CD14-positive monocyte (primary cell): ENCODE measurements at places on chromosomes 13 and 19.
A peak's percentile ranks its signal among the peaks of the same experiment; 100 is the strongest.

- no peak for DNase-seq
Measured at GRCh38 chr19:57515255-57515654, 11.9 kb upstream of the ZNF549 start.

DNA sequence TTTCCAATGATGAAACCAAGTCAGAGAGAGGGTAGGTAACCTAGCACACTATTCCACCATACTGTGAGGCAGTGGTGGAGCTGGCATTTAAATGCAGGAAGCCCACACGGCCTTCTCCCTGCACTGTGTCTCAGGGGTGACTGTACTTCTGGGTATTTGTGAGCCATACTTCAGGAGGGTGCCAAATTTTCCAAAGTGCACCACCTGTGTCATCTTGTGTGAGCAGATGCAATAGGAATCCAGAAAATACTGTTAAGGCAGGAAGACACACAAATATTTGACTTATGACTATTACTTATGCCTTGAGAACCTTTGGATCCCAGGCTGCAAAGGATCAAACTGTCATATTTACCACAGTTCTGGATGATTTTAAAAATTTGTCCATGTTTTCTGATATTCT is 17.3 kb downstream of the ZNF229 start:
- DNase-seq: no peak

- DNase-seq: no peak
Measured at GRCh38 chr13:75404726-75405125, 77.2 kb downstream of the TBC1D4 start.

- no peak for DNase-seq
Measured at GRCh38 chr13:19567820-19568534, 6.6 kb upstream of the TPTE2 start.

DNA sequence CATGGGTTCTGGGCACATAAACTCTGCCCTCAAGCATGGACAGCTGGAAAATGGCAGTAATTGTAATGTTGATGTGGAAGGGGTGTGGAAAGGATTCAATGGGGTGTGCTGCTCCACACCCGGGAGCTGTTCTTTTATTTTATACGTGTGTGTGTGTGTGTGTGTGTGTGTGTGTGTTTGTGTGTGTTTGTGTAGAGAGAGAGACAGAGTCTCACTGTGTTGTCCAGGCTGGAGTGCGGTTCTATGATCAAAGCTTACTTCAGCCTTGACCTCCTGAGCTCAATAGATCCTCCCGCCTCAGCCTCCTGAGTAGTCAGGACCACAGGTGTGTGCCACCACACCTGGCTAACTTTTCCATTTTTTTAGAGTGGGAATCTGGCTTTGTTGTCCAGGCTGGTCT is 2.8 kb downstream of the MRPS12 start:
- no peak for DNase-seq

- DNase-seq: peak; percentile 95
Measured at GRCh38 chr19:1069009-1069779, 2.2 kb downstream of the ARHGAP45 start.

DNA sequence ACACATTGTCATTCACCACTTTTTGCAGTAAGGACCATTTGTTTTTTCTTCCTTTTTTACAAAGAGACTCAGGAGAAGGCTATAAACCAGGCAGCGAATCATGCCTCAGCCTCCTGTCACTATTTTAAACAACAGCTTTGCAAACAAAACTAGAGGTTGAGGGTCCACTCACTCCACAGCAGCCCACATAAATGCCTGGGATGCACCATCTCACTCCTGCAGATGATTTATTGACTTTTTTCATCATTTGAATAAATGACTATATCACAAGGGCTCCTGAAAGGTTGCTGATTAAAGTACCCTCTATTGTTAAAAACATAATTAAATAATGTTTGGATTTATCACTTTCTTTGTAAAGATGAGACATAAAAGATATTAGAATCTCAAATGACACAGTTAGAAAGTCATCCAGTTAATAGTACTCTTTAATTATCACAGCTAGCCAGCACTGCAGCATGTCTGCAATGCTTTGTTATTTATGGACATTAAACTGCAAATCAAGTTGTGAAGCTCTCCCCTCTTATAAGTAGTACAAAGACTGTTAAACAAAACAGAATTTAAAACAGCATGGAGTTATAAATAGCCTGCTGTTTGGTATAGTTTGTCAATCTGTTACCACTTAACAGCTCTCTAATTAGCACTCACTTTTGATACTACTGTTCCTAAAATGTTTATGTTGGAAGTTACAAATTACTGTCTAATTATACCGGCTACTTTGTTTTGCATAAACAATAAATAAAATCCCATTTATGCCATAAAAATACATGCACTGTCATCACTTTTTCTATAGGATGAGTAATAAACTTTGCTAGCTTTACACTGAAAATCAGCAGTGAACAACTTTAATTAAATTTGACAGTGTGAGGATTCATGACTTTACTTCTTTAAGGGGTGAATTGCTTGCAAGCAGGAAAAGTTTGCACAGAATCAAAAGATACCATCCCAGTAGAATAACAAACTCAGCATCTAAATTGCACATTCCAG is 853.2 kb downstream of the UQCRFS1 start:
- DNase-seq: no peak

DNA sequence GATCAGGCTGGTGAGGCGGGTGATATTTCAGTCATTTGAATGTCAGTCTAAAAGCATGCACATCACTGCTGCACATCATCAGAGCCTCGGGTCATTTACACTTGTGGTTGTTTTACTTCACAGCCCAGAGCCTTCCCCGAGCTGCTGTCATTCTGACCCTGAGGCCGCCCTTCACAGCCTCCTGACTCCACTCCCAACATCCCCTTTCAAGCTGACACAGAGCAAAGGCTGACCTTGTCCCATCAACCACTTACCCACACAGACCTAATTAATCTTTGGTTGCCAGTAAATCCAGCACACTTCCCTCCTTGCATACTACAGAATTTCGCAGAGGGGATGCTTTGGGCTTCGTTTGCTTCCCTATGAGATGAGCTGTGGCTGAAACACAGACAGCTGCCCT is 528.1 kb downstream of the DIAPH3 start:
- DNase-seq: no peak

DNA sequence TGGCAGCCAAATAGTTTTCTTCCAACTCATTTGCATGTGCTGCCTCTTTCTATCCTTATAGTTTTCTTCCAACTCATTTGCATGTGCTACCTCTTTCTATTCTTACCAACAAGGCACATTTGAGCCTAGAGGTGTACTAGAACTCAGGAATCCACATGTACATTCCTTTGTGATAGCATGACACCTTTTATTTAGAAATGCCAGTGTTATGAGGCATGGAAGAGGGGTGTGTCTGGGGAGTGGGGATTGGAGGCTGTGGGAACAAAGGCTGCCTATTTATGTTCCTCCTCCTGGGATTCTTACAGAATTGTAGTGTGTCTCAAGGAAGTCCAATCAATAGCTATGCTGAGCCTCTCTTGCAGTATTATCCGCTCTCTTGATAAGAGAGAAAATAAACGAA is 966.7 kb downstream of the PCDH17 start:
- DNase-seq: no peak

DNA sequence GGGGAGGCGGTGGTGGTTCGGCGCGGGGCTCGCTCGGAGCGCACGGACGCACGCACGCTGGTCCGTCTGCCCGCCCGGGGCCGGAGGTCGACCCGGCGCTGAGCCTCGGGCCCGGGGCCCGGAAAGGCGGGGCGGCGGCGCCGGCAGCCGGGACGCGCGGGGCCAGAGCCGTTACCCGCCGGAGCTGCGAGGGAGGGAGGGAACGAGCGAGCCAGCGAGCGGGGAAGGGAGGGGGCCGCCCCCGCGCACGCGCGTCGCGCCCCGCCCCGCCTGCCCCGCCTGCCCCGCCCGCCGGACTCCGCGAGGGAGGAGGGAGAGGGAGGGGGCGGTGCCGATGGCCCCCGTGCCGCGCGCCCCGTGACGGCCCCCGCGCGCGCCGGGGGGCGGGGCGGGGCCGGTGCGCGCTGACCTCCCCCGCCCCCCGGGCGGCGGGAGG is 15.0 kb downstream of the CIC start:
- peak; percentile 73 for DNase-seq

DNA sequence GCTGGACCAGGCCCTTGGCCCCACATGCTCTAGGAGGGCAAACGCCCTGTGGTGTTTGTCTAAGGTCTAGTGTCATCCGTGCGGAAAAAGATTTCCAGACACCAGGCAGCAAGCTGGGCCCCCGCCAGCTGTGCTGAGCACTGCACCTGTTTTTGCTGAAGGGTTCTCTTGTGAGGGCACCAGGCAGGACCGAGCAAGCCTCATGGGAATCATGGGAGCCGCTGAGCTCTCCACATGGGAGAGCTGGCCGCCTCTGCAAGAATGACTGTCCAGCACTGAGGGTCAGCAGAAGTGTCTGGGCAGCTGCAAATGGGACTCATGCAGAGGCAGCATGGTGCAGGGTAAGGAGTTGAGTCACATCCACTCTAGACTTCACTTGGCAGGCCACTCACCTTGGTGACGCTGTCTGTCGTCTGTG is 12.0 kb downstream of the B3GNT8 start:
- DNase-seq: no peak

DNA sequence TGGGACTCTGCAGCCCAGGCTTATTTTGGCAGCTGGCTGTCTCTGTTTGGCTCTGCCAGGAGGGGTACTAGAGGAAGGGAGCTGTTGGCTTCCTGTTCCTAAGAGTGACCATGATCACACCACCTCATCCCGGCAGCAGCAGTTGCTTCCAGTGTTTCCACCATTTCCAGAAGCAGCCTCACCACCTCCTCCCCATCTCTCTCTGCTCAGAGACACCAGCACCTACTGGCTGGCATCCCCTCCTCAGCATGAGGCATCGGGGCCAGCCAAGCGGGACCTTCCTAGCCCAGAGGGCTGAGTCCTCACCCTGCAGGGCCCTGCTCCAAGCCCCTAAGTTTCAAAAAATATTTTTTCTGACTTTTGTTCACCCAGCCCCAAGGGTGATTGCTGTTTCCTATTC is 59.0 kb downstream of the NUFIP1 start:
- DNase-seq: no peak

DNA sequence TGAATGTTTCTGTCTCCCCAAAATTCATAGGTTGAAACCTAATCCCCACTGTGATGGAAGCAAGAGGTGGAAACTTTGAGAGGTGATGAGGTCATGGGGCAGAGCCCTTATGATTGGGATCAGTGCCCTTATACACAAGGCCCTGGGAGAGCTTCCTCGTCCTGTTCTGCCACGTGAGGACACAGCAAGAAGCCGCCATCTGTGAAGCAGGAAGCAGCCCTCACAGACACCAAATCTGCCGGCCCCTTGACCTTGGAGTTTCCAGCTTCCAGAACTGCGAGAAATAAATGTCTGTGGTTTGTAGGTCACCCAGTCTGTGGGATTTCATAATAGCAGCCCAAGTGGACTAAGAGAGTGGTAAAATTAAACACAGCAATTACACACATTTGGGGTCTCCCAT is 737.4 kb downstream of the UQCRFS1 start:
- peak; percentile 72 for DNase-seq

- DNase-seq: peak; percentile 70
Measured at GRCh38 chr19:54316746-54317107, 3.8 kb upstream of the LILRA5 start.

DNA sequence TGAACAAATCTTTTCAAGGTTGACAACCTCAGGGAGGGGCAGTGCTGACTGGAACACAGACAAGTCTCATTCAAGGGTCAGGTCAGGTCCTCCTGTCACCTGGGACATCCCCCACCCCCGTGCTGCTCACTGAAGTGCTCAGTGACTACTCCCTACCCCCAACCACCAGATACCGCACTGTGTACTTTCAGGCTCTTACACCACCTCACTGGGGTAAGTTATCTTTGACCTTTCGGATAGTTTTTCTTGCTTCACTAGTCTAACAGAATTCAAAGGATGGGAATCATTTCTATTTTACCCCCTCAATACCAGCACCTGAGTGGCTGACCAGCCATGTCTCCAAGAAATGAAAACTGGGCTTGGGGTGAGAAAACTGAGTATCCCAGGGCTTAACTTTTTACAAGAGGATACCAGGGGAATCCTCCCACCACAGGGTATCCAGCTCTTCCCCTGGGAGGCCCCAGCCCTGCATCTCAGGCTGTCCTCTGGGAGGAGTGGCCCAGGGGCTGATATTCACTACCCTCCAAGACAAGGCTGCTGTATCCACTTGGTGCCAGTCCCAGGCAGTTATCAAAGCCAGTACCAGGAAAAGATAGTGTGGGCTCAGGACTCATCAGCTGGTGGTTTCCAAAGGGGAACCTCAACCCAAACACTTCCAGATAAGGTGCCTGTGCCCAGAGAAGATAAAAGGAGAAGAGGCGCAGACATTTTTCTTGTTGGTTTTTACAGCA is 2.1 kb downstream of the ZNF563 start:
- DNase-seq: no peak

- DNase-seq: no peak
Measured at GRCh38 chr19:5805462-5806132, 730 bp downstream of the NRTN start.

DNA sequence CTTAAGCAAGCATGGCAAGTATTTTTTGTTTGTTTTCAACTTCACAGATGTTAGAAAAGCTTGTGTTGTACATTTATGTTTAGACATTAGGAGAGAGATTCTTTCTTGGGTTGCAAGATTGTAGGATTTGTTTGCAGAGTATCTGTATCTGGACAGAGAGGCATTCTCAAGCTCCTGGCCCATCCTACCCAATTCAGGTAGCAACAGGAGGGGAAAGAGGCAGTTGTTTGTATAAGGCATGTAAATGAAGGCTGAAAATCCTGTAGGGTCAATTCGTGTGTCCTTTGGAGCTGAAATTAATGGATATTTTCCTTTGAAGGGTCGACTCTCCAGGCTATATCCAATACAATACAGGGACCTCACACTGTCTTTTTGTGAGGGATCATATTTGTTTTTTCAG is 147.3 kb downstream of the KCNRG start:
- DNase-seq: no peak

DNA sequence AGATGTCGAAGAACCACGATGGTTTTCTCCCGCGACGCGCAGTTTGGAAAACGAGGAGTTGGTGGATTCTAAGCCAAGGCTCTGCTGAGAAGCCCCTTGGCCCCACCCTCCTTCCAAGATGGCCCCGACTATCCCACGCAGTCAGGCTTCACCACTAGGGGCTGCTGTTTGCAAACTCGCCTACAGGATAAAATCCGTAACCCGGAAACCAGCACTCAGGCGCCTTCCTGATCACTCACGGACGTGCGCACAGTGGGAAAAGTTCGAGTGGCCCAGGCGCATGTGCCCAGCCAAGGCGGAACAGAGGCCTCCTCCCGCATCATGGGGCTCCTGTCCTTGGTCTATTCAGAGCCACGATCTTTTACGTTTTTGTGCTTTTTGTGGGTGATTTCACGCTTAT is 19.2 kb upstream of the UQCR11 start:
- peak; percentile 38 for DNase-seq

GRCh38 chr19:38671654-38672053 is 24.2 kb downstream of the ACTN4 start:
- DNase-seq: no peak

GRCh38 chr19:38044267-38045111 is 137.5 kb downstream of the SIPA1L3 start:
- DNase-seq: no peak

GRCh38 chr13:89982407-89983095 is 1364.9 kb upstream of the MIR17HG start:
- DNase-seq: peak; percentile 69

GRCh38 chr19:23002690-23003422 is at the start of gene ZNF728:
Gene ZNF728, minus strand, starts transcription at chr19:23003176. Its CDS starts 146 bp downstream, at chr19:23003030.
- no peak for DNase-seq

- DNase-seq: no peak
Measured at GRCh38 chr19:35115177-35115951, at the start of gene FXYD3. Gene FXYD3, plus strand, starts transcription at chr19:35115823. Its CDS starts 3,554 bp downstream, at chr19:35119377.

GRCh38 chr19:13299838-13300237 is 149.6 kb downstream of the IER2 start:
- DNase-seq: no peak
